ENCODE measurements at places on chromosomes 7 and 10.

- DNase-seq, result no peak
These were observed 104.6 kb upstream of the LSM8 start for GRCh38 chr7:118079369-118079768.

- no peak for DNase-seq
These were observed 3.9 kb upstream of the PYROXD2 start for GRCh38 chr10:98418665-98419468.

DNA sequence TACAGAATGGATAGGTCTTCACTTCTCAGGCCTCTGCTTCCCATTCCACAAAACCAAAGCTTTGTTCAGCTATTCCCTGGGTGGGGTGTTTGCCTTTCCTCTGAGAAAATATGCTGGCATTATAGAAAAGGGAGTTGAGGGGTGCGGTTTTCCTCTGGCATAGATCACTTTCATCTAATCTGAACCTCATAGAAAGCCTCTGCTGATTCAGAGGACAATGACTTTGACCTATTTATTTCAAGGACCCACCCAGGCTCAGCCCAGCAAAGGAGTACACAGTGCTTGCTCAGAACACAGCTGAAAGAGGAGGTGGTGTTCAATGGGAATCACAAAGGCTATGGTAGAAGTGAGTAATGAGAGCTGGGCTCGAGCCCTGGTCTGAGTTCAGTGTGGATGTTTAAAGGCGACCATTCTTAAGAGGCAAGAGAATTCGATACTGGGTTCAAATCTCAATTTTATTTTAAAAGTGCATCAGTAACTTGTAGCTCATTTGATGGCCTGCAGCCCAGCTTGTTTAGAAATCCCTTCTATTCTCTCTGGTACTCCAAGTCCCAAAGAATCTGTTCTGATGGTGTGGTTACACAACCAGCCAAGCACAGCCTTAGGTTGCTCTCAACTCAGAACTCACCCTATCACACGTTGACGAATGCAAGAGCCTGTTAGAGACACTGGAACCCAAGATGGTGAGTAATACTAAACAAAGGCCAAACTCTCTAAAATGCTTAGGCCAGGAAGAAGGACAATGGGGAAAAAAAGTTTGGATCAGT, 1012.8 kb downstream of the LRMDA start:
- no peak for DNase-seq

DNA sequence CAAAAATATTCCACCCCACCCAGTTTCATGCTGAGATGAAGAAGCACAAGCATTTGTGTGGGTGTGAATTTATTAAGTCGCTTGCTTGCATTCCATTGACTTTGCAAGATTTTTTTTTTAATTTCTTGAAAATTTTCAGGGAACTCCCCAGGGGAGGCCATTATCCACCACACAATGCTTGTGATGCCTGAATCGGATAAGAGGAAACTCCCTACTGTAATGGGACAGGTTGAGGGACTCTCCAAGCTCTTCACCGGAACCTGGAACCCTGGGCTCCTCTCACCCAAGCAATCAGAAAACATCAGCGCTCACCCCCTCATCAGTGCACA, 153.6 kb upstream of the ZMIZ1 start:
- DNase-seq, result no peak

DNA sequence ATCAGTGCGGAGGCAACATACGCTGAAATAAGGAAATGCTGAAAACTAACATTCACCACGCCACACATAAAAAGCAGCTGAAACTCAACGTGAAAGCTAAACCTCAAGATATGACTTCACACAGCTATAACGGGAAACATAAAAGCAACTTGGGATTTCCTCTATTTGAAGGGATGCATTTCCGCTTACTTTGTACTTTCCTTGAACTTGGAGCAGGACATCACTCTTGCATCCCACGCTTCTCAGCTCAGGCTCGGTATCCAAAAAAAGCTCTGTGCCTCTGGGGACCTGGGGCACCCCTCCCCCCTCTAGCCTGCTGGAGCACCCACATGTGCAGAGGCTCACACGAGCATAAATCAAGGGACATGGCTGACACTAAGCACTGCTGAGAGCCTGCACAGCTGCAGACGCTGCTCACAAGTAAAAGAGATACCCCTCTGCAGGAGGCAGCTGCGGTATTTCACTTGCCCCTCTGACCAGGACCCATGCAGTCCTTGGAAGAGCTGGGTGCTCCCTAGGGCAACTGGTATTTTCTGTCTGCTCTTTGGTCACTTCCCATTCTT, 34.2 kb downstream of the PARD3 start:
- no peak for DNase-seq

GRCh38 chr7:32047075-32047474, 23.1 kb downstream of the PDE1C start:
- DNase-seq, result no peak

- no peak for DNase-seq
These were observed 5.6 kb upstream of the DLG5 start for GRCh38 chr10:77932016-77932715.

DNA sequence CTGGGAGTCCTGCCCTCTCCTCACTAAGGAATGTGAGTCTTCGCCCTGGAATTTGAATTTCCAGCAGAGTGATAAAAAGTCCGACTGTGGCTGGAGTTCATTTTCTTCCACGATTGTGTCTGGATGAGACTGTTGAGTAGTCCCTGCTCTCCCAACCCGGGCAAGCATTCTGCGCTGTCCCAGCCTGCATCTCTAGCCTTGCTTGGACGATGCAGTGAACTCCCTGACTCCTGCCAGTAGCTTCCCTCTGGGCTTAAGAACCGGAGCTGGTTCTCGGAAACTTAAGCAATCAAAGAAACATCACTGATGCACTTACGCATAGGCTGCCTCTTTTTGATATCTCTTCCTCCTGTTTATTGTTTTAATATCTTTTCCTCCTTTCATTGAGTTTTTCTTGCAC, 116.0 kb upstream of the FZD8 start:
- no peak for DNase-seq

GRCh38 chr7:69465262-69465661, 133.0 kb upstream of the AUTS2 start:
- no peak for DNase-seq

DNA sequence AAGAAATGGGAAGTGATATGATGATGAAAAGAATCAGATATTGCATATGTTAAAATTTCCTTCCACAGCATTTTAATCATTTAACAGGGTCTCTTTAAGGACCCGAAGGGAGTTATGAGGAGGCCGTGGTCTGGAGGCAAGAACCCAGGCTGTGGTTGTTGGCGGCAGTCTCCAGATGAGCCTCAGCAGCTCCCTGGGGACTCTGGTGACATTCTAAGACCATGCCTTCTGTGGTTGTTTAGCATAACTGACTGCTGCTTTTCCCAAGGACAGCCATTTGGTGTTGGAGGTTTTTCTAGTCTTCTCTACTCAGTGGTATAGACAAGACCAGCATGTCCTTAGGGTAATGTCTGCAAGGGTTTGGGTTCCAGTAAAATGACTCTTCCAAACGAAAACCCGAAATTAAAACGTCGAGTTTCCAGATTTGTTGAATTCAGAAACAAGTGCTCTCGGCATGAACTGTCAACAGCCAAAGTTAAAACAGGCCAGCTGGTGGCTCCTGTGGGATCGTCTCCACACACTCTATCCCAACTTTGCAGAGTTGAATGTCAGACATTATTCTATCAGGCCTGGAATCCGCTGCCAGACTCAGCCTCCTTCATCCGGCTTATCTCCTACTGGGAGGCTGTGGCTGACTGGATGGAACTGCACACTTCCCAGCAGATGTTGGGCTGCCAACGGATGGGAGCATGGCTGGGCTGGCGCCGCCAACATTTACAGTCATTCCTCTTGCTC, 183.1 kb downstream of the TAX1BP1 start:
- DNase-seq, result no peak

DNA sequence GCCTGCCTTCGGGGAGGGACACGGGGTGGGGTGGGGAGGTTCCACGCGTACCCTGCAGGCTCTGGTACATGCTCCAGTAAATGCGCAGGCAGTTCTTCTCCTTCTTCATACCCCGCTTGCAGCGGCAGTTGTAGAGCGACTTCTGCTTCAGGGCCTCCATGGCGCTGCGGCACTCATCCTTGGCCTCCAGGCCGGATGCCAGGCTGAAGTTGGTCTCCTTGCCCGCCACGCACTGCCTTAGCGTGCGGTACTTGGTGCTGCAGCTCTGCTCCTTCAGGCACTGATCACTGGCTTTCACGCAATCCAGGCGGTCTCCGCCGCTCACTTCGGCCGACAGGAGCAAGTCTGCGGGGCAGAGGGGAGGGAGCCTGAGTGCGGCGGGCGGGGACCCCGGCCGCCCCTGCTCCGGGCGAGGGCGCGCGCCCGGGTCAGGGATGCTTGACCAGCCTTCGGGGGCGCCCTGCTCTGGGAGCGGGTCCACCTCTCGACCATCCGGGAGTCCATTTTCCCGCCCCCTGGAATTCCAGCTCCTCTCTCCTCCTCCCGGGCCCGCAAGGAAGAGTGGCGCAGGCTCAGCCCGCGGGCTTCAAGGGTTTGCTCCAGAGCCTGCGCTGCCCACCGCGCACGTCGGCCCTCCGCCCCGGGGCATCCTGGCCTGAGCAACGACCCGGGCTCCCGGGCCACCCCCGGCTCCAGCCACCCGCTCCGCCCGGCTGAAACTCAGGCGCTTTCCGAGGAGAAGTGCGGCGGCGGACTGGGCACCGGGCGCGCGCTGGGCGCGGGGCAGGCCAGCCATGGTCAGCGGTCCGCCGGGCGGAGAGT, 2.0 kb downstream of the GFRA1 start:
- peak; percentile 19 for DNase-seq

DNA sequence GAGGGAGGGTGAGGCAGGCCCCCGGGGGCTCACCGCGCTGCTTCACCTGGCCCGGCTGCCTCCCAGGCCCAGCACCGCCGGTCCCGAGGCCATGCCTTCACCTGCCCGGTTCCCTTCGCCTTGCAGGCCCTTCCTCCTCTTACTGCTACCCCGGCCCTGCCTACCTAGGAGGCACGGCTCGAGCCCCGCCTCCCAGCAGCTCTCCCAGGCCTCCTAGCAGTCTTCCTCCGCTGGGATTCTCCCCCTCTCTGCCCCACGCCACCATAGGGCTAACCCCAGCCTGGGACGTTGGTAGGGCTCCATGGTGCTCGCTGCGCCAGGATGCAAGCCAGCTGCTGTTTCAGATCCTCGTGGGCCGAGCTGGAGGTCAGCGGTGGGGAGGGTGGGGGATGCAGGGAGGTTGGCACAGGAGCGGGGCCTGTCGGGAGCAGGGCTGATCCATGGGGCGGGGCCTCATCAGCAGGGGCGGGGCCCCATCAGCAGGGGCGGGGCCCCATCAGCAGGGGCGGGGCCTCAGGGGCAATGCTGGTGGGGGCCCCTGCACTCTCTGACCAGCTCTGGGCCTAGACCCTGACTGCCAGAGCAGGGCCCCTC, 63.3 kb downstream of the RASGEF1A start:
- DNase-seq, result no peak

DNA sequence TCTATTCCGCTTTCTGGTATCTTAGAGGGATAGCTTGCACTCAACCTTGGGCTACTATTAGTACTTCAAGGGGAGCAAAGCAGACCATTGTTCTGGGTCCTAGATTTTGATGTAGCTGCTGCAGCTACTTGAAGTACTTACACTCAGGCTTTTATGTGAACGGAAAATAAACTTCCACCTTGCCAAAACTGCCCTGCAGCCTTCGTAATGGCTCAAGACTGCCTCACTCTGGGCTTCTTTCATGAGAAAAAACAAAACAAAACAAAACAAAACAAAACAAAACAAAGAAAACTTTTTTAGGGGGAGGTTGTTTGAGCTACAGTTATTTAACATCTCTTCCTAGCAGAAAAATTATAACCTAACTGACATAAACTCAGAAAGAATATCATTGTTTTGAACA, 19.4 kb upstream of the EPHB6 start:
- no peak for DNase-seq

DNA sequence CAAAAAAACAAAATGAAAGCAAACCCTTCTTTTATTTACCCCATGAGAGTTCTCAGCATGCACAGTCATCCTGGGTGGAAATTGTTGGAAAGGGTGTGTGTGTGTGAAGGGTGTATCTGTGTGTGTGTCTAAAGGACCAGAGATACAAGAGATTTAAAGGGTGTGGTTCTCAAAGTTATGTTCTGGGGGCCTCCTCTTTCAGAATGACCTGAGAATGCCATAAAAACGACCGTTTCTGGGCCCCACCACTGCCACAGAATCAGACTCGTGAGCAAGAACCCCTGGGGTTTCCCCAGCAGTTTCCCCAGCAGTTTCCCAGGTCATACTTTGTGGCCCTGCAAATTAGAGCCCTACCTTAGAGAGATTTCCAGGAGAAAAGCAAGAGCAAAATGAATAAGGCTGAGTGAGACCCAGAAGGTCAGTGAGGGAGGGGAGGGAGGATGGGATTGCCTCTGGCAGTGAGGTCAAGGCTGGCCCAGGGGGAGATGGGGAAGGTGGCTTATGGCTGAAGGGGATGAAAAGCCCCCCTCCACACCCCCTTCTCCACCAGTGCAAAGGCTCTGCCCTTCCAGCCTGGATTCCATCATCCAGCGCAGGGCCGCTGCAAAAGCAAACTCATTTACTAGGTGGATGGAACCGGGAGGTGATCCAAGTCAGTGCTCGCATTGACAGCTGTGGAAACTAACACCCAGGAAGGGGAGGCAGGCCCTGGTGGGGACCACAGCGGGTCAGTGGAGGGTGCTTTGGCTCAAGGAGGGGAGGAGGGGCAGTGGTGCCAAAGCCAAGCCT, 10.2 kb downstream of the PYROXD2 start:
- no peak for DNase-seq
